ENCODE measurements at places on chromosomes 3 and 15.
A peak's percentile ranks its signal among the peaks of the same experiment; 100 is the strongest.

- DNase-seq: no peak
These were observed 41.5 kb downstream of the FGF7 start for GRCh38 chr15:49464522-49464921.

GRCh38 chr15:70765504-70766281 is 2.3 kb upstream of the UACA start:
- peak; percentile 78 for DNase-seq

DNA sequence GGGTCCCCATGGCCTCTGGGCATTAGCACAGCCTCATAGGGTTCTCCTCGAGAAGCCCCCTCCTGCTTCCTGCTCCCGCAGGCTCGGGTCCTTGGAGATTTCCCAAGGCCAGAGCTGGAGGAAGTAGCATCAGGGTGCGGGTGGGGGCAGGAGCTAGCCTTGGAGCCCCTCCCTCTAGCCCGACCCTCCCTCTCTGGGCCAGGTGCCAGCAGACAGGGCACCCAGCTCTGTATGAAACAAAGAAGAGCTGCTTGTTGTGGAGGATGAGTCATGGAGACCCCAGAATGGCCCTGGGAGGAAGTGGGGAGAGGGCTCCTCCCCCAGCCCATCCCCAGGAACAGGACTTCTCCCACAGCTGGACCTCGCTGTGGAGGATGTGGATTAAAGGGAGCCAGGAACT is 29.2 kb downstream of the EPHB3 start:
- no peak for DNase-seq

- no peak for DNase-seq
These were observed 38.1 kb downstream of the UBE2E2 start for GRCh38 chr3:23241256-23241655.

GRCh38 chr3:65883613-65884012 is 155.1 kb downstream of the MAGI1 start:
- no peak for DNase-seq

- DNase-seq: peak; percentile 83
These were observed 542 bp upstream of the MEIS2 start for GRCh38 chr15:37100966-37101215.

GRCh38 chr3:179768080-179768479 is 115.2 kb downstream of the USP13 start:
- peak; percentile 73 for DNase-seq

DNA sequence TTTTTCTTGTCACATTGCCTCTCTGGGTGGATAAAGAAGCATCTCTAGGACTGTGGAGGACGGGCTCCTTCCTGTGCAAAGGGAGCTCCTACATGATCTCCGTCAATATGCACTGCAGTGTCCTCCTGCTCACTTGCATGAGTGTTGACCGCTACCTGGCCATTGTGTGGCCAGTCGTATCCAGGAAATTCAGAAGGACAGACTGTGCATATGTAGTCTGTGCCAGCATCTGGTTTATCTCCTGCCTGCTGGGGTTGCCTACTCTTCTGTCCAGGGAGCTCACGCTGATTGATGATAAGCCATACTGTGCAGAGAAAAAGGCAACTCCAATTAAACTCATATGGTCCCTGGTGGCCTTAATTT is 478 bp downstream of the GPR15 start:
- no peak for DNase-seq

GRCh38 chr3:106560451-106560966 is 691.7 kb upstream of the CBLB start:
- peak; percentile 89 for DNase-seq

GRCh38 chr3:106380232-106380631 is 511.4 kb upstream of the CBLB start:
- no peak for DNase-seq

- DNase-seq: no peak
These were observed 69.6 kb downstream of the SENP2 start for GRCh38 chr3:185655426-185656320.

- DNase-seq: peak; percentile 67
These were observed 60.9 kb upstream of the TSC22D2 start for GRCh38 chr3:150346981-150347863.

DNA sequence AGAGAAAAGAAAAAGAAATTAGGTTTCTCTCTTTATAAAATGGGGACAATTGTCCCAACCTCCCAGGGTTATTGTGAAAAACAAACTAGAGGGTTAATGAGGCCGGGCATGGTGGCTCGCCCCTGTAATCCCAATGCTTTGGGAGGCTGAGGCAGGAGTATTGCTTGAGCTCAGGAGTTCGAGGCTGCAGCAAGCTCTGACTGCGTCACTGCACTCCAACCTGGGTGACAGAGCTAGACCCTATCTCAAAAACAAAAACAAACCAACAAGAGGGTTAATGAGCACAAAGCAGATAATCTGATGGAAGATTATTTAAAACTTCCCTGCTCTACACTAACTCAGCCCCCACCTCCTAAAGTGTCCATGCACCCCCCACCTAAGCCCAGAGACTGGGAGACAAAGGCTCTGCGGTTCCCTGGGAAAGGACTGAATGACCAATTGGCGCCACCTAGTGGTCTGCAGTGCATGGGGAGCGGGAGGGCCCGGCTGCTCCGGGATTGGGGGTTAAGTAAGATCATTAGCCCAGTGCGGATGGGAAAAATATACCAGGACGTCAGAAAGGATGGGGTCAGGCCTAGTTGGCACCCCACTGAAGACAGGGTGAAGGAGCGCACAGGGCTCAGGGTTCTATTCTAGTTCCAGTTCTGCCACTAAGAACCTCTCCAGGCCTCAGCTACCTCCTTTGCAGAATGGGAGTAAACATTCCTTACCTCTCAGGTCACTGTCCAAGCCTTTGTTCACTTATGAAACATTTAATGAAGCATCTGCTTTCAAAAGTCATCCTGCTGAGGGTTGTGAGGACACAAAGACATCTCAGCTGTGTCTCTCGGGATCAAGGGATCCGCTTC is 15.6 kb downstream of the PIF1 start:
- peak; percentile 86 for DNase-seq

DNA sequence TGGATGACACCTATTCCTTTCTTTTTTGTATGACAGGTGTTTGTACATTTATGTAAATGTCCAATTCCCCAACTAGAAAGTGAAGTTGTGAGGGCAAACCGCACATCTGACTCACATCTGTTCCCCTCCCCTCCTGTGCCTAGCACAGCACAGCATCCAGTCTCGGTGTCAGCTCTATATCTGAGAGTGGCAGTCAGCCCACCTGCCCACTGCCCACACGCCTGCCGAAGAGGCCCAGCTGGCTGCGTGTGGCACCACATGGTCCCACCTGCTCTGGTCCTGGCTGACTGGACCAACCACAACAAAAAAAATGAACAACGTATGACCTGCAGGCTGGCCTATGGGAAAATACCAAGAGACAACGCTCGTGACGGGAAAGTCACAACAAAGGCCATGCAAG is 62.8 kb downstream of the XXYLT1 start:
- DNase-seq: no peak

DNA sequence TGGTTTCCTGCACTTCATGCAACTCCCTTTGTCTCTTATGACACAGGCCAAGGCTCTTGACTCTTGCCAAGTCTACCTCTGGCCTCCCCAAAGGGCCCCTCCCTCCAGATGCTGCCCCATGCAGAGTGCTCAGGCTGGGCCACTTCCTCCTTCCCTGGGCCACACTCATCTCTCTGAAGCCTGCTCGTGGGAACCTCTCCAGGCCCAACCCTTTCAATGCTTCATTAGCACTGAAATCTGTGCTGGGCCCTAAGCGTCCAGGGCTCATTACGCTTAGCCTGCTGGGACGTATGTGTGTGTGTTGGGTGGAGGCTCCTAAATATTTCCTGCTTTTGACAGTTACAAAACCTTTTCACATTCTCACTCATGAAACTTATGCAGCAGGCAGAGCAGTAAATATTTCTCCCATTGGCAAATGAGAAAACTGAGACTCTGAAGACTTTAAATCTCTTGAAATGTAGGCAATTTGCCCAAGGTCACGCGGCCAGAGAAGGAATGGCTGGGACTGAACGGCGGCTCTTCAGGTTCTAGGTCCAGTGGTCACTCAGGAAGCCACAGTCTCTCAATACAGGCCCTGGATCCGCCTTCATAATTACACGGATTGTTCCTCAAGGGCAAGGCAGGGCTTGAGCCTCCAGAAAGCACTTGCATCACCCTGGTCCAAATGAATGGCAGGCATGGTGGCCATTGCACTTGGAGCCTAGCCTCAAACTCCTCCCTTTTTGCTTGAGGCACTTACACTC is 241.7 kb upstream of the HES1 start:
- DNase-seq: no peak

DNA sequence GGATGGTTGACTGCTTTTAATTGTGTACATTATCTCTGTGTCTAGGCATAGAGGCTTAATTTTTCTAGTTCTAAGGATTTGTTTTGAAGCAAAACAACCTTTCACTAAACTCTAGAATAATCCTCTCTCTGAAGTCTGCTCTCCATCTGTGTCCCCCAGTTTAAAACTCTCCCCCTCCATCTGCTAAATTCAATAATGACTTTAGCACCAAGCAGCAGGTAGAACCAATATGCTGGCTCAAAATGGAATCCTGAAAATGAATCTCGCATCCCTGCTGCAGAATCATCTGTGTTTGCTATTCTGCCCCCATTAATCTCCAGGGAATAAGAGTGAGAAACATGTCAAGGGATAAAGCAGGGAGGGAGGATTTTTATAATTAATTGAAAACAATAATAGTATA is 111.8 kb downstream of the TUSC7 start:
- DNase-seq: no peak

DNA sequence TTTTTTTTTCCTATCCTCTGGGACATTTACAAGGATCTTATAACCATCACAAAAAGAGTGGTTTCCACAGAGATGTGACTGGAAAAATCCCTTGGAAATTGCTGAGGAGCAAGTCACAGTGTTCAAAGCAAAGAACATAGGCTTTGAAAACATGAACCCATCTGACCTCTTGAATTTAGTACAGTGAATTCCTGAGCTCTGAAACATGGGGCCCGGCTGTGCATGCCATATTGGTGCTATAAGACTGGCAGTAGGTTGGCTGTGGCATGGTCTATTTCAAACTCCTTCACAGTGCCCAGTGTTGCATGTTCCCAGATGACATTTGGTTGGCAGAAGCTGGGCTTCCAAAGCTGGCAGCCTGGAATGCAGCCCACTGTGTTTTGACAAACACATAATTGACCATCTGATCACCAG is 202.2 kb downstream of the TIGIT start:
- DNase-seq: peak; percentile 83

- DNase-seq: no peak
These were observed 34.1 kb downstream of the ACP3 start for GRCh38 chr3:132351222-132351806.

GRCh38 chr3:35757991-35758757 is 118.8 kb downstream of the ARPP21 start:
- no peak for DNase-seq

DNA sequence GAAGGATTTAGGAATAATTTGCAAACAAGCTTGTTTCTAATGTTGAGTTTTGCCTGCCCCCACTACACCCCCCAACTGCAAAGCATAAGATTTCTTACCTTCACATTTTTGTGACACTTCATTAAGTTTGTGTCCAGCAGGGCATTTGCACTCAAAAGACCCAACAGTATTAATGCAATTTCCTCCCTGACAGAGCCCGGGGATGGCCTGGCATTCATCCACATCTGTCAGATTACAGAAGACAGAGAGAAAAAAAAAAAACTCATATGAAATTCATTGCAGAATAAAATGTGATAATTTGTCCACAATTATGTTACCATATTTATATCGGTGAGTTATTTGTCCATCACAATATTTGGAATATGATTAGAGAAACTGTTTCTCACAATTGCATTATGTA is 111.5 kb downstream of the FBN1 start:
- DNase-seq: peak; percentile 31

DNA sequence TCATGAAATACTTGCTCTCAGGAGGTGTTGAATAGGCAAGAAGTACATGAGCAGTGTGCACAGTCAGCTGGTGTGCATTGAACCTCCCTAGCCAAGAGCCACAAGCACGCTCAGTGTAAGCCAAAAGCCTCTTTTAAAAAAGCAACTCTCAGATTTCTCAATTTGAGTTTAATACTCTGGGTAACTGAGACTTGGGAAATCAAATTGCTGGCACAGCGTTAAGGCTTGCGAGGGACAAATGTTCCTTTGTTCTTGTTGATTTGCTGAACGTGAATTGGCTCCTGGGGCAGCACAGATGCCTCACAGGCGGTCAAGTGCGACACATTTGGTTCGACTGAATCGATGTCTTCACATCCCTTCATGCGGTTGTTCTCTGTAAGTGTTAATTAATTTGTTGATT is at the start of gene FAM240A:
TSS of gene FAM240A (plus strand) at position 202 of the 400 bp plus-strand sequence. CDS start at position 361, 159 bp downstream.
- peak; percentile 62 for DNase-seq

- DNase-seq: no peak
These were observed 12.0 kb downstream of the DLL4 start for GRCh38 chr15:40941068-40941527.

DNA sequence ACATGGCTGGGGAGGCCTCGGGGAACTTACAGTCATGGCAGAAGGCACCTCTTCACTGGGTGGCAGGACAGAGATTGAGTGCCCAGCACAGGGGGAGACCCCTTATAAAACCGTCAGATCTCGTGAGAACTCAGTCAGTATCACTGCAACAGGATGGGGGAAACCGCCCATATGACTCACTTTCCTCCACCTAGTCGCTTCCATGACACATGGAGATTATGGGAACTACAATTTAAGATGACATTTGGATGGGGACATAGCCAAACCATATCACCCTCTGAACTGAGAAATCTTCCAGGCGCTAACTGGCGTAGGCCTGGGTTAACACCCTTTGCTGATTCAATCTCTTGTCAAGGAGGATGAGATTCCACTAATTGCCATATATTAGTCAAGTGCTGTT is 392.3 kb downstream of the FEZF2 start:
- peak; percentile 6 for DNase-seq

DNA sequence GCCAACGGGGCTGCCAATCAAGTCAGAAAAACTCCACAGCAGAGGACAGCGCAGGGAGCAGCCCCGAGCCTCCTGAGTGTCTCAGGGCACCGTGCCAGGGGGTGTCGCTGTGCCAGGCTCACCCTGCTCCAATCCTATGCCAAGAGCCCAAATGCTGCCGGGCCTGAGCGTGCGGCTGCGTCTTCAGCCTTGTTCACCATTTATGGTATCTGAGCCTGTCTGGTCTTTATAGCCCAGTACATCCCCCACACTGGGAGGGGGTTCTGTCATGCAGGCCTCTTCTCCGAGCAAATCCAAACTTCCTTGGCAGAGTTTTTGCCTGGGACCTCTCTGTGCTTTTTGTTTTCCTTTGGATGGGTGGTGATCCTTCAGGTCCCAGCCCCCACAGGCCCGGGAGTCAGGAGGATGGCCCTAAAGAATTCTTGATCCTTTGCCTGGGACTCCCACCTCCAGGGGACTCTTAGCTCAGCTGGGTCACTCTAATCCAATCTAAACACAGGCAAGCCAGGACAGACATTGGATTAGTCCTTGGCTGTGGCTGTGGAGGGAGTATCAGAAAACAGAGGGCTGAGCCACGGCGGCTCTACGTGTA is 135.1 kb upstream of the HACD2 start:
- no peak for DNase-seq

DNA sequence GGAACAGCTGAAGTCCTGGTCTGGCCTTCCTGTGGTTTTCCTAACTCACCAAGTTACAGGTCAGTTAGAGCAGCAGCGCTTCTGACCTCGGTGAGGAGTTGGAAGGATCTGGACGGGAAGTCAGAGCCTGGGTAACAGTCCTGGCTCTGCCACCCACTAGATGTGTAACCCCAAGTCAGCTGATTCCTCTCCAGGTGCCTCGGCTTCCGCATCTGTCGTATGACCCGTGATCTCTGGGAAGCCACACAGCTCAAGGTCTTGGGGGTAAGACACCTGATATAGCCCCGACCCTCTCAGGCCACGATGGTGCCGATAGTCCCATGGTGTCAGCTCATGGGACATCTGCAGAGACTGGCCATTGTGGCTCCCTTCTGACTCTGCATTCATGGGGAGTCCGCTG is 8.3 kb upstream of the PIGZ start:
- DNase-seq: no peak

- DNase-seq: no peak
These were observed 29.3 kb upstream of the SLC28A1 start for GRCh38 chr15:84855136-84855535.

Data from GM23248 (cell line).